ENCODE measurements at places on chromosomes 3 and 15. TPM values are rescaled to one million over a fixed set of nuclear protein-coding genes. Genes with fewer than 3 reads are reported as not detected.
A peak's percentile ranks its signal among the peaks of the same experiment; 100 is the strongest.

- H3K27me3 ChIP-seq, result no peaks in the 10 kb centered on the region
- H3K4me1 ChIP-seq, result peaks cover 16% of the 10 kb centered on the region
- no peak overlapping the region for H3K27ac ChIP-seq
- H3K4me3 ChIP-seq, result no peak overlapping the region
- no peaks in the 10 kb centered on the region for H3K36me3 ChIP-seq
Measured at GRCh38 chr3:182808041-182808770, 14.9 kb downstream of the ATP11B start.

DNA sequence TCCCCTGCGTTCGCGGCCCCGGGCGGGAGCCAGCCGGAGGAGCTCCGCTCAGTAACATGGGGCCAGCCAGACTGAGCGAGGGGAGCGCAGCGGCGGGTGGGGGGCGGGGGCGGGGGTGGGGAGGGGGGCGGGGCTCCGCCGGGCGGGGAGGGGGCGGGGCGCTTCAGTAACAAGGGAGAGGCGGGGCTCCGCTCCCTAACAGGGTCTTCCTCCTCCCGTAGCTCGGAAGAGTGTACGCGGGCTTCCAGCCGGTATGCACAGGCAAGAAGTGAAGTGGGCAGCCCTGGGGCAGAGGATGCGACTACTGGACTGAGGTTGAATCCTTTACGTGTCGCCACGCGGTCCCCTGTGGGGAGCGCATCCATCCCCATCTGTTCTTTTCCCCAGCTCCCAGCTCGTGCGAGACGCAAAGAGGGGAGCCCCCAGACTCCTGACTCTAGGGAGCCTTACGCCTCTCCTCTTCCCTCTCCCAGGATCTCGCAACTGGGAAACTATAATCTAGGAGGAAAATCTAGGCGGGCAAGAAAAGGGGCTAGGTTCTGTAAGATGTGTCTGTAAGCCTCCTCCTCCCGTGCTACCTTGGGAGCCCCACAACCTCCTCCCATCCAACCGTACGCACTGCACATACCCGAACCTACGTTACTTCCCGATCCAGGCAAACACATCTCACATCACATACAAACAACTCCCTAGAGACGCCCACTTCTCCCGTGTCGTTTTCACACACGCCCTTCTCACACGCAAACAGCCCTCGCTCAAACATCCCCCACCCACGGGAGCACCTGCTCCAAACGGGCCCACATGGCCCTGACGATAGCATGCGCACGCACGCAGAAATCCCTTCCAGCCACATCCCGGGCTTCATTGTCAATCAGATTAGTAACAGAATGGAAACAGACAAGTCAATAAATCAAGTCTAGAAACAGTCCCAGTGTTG is at the start of gene SHF:
SHF (minus strand) TSS at position 73 of the 937 bp plus-strand sequence; CDS start at position 58, 15 bp downstream.
- H3K27me3 ChIP-seq, result no peaks in the 10 kb centered on the region
- H3K4me3 ChIP-seq, result peak within 1 kb of the TSS; percentile 63
- no peak for DNase-seq

- no peaks in the 10 kb centered on the region for H3K27me3 ChIP-seq
- no peak overlapping the region for H3K4me3 ChIP-seq
- no peaks in the 10 kb centered on the region for H3K4me1 ChIP-seq
- DNase-seq, result no peak
- no peak overlapping the region for H3K27ac ChIP-seq
- H3K36me3 ChIP-seq, result no peaks in the 10 kb centered on the region
Measured at GRCh38 chr3:172675441-172676193, 35.2 kb downstream of the NCEH1 start.

Gene SLC28A2
- total RNA-seq, result not detected

GRCh38 chr3:141412087-141412935 is 44.0 kb downstream of the ZBTB38 start:
- H3K27me3 ChIP-seq, result no peaks in the 10 kb centered on the region
- peak overlapping the region; percentile 4 for H3K4me3 ChIP-seq
- no peak for DNase-seq
- peak overlapping the region; percentile 91 for H3K27ac ChIP-seq
- H3K36me3 ChIP-seq, result no peaks in the 10 kb centered on the region

- no peaks in the 10 kb centered on the region for H3K36me3 ChIP-seq
- no peak overlapping the region for H3K4me3 ChIP-seq
- no peak for DNase-seq
- no peak overlapping the region for H3K27ac ChIP-seq
- no peaks in the 10 kb centered on the region for H3K4me1 ChIP-seq
Measured at GRCh38 chr15:85943791-85944190, 135.9 kb upstream of the AGBL1 start.

Gene MUC20
- 8.9 TPM for total RNA-seq

Gene STRIT1
- total RNA-seq, result not detected

- H3K4me1 ChIP-seq, result no peaks in the 10 kb centered on the region
- H3K27ac ChIP-seq, result no peak overlapping the region
- no peak for DNase-seq
- no peak overlapping the region for H3K4me3 ChIP-seq
- H3K27me3 ChIP-seq, result no peaks in the 10 kb centered on the region
- H3K36me3 ChIP-seq, result no peaks in the 10 kb centered on the region
Measured at GRCh38 chr15:62783303-62783957, 259.1 kb upstream of the TPM1 start.

- H3K27ac ChIP-seq, result no peak overlapping the region
- no peaks in the 10 kb centered on the region for H3K4me1 ChIP-seq
- no peak for DNase-seq
- no peaks in the 10 kb centered on the region for H3K36me3 ChIP-seq
- no peak overlapping the region for H3K4me3 ChIP-seq
Measured at GRCh38 chr15:26433818-26434217, 339.0 kb downstream of the GABRB3 start.

GRCh38 chr15:88401251-88401995 is 65.8 kb downstream of the MRPL46 start:
- H3K27me3 ChIP-seq, result no peaks in the 10 kb centered on the region
- no peaks in the 10 kb centered on the region for H3K4me1 ChIP-seq
- H3K4me3 ChIP-seq, result no peak overlapping the region
- no peaks in the 10 kb centered on the region for H3K36me3 ChIP-seq
- no peak overlapping the region for H3K27ac ChIP-seq

DNA sequence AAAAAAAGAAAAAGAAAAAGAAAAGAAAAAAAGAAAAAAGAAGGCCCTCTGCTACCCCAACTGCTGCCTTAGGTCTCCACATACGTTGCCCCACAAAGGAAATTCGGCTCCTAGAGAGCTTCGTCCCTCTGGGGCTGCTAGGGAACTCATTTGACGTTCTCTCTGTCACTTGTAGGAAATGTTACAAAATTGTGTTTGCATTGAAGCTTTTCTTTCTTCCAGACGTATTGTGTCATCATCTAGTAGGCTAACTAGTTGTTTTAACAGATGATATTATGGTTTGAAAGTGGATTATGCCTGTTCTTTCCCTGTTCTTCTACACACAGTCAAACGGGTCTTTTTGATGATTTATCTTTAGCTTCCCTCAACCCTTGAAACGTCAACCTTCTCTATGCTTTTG is 125.3 kb downstream of the BDH1 start:
- no peak for DNase-seq
- no peaks in the 10 kb centered on the region for H3K27me3 ChIP-seq
- no peaks in the 10 kb centered on the region for H3K4me1 ChIP-seq

DNA sequence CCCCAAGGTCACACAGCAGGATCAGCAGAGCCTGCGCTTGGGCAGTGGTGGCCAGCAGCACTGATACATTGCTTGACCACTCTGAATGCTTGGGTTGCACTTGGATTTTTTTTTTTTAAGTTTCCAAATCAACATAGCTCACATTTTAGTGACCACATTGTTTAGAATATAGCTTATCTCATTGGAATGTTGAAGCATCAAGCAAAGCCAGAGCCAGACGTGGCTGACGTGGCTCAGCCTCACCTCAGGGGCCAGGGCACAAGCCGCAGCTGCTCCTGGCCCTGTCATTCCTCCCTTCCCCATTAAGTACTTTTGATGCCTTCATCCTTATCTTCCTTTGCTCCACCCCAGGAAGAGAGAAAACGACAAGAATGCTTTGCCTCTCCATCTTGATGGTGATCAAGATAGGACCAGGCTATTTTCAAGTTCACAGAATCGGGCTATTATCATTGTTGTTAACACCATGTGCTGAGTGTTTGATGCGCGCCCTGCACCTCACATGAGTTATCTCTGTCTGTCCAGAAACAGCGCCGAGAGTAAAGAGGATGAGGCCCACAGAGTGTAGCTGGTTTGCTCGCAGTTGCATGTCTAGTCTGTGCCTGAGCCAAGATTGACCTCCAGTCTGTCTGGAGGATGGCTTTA is 75.8 kb downstream of the AAGAB start:
- H3K27me3 ChIP-seq, result no peaks in the 10 kb centered on the region
- H3K4me1 ChIP-seq, result peaks cover 16% of the 10 kb centered on the region
- no peak overlapping the region for H3K27ac ChIP-seq
- DNase-seq, result no peak
- no peak overlapping the region for H3K4me3 ChIP-seq

DNA sequence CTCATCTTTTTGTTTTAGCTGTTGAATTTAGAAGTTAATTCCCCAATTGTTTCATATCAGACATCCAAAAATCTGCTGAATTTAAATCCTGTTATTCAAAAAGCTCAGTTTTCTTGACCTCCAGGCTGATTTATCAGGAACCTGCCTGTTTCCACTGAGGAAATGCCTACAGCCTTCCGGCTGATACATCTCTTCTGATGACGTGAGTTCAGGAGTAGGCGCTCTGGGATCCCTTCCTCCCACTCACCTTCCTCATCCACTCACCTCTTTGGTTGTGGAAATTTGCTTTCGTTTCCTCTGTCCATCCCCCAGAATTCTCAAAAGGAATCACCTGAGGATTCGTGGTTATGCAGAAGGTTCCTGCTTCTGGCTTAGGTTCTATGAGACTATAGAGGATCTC is 55.4 kb upstream of the ALDH1A3 start:
- no peak overlapping the region for H3K4me3 ChIP-seq
- H3K27me3 ChIP-seq, result no peaks in the 10 kb centered on the region
- no peaks in the 10 kb centered on the region for H3K36me3 ChIP-seq
- H3K4me1 ChIP-seq, result no peaks in the 10 kb centered on the region

GRCh38 chr3:197372047-197372661 is 73.7 kb upstream of the DLG1 start:
- H3K4me1 ChIP-seq, result no peaks in the 10 kb centered on the region
- no peaks in the 10 kb centered on the region for H3K27me3 ChIP-seq
- H3K27ac ChIP-seq, result no peak overlapping the region
- no peak for DNase-seq
- H3K36me3 ChIP-seq, result no peaks in the 10 kb centered on the region
- H3K4me3 ChIP-seq, result no peak overlapping the region

DNA sequence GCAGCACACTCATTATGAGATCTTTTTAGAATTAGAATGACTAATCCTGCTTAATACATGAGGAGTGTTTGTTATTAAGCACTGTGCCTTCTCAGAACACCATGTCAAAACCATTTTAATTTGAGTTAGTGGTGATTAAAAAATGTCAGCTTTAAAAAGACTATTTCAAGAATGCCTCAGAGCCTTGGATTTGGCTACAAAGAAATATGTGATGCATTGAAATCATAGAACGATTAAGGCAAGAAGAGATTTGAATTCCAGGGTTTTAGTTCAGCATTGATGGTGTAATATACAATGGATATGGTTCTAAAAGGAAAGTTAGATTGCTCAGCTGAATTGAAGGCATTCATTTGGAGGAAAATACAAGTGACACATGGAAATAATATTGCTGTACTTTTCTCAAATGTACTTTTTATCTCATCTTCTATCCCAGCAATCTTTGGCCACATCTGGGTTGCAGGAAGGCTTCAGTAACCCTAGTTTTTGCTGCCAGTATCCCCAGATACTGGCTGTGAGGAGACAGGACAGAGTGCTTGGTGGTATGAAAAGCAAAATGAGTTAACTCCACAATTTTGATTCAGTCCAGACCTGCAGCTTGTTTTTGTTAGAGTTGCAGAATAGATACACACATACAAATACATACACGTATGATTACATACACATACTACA is 303.8 kb downstream of the CLSTN2 start:
- H3K36me3 ChIP-seq, result no peaks in the 10 kb centered on the region
- peaks cover 6% of the 10 kb centered on the region for H3K4me1 ChIP-seq
- H3K4me3 ChIP-seq, result no peak overlapping the region
- no peak for DNase-seq
- H3K27me3 ChIP-seq, result no peaks in the 10 kb centered on the region
- no peak overlapping the region for H3K27ac ChIP-seq

GRCh38 chr3:123444744-123445143 is 4.1 kb downstream of the ADCY5 start:
- H3K4me1 ChIP-seq, result no peaks in the 10 kb centered on the region
- no peak overlapping the region for H3K27ac ChIP-seq
- no peak for DNase-seq
- no peaks in the 10 kb centered on the region for H3K27me3 ChIP-seq
- no peak overlapping the region for H3K4me3 ChIP-seq
- no peaks in the 10 kb centered on the region for H3K36me3 ChIP-seq

- no peaks in the 10 kb centered on the region for H3K27me3 ChIP-seq
- H3K27ac ChIP-seq, result no peak overlapping the region
- no peaks in the 10 kb centered on the region for H3K36me3 ChIP-seq
- no peak overlapping the region for H3K4me3 ChIP-seq
Measured at GRCh38 chr15:93645594-93645993, 556.6 kb upstream of the RGMA start.

GRCh38 chr15:91855684-91856489 is 2.4 kb downstream of the SLCO3A1 start:
- no peak overlapping the region for H3K4me3 ChIP-seq
- peaks cover 6% of the 10 kb centered on the region for H3K4me1 ChIP-seq
- no peak for DNase-seq
- no peaks in the 10 kb centered on the region for H3K36me3 ChIP-seq
- H3K27me3 ChIP-seq, result no peaks in the 10 kb centered on the region

DNA sequence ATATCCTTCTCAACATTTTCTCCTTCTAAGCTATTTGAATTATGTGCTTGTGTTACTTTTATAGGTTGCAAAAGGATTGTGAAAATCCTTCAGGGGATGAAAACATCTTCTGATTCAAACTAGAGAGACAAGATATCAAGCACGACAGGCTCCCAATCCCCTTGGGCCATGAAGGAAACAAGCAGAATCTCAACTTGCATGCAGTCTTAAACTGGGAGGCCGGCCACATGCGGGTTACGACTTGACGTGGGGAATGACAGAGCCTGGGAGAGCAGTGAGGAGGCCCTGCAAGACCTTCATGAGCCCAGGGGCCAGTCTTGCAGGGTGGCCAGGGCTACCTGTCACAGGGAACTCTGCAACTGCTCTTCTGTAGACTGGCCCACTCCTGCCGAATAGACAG is 94.4 kb downstream of the SCN11A start:
- H3K36me3 ChIP-seq, result no peaks in the 10 kb centered on the region
- no peaks in the 10 kb centered on the region for H3K27me3 ChIP-seq
- no peak for DNase-seq
- H3K4me3 ChIP-seq, result no peak overlapping the region
- no peaks in the 10 kb centered on the region for H3K4me1 ChIP-seq

DNA sequence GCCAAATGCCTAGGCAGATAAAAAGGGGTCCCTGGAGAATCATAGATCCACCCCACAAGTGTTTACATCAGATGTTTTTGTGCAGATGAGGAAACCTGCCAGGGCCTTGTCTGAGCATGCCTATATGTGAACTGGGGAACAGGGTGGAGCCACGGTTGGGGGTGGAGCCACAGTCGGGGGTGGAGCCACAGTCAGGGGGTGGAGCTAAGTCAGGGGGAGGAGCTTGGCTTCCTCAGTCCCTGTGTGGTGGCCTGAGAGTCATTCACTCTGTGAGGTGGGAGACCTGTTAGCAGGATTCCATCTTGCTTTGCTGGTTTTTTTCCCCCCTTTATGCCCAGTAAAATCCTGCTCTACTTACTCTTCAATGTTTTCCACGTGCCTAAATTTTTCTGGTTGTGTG is 57.8 kb upstream of the TGFBR2 start:
- no peak overlapping the region for H3K27ac ChIP-seq
- H3K4me1 ChIP-seq, result no peaks in the 10 kb centered on the region
- peak; percentile 15 for DNase-seq
- H3K4me3 ChIP-seq, result no peak overlapping the region

Gene SQOR
- 22.8 TPM for total RNA-seq
